ENCODE measurements at places on chromosomes 1 and 21. TPM values are rescaled to one million over a fixed set of nuclear protein-coding genes. Genes with fewer than 3 reads are reported as not detected.

Gene SELE
- 1.5 TPM for total RNA-seq

DNA sequence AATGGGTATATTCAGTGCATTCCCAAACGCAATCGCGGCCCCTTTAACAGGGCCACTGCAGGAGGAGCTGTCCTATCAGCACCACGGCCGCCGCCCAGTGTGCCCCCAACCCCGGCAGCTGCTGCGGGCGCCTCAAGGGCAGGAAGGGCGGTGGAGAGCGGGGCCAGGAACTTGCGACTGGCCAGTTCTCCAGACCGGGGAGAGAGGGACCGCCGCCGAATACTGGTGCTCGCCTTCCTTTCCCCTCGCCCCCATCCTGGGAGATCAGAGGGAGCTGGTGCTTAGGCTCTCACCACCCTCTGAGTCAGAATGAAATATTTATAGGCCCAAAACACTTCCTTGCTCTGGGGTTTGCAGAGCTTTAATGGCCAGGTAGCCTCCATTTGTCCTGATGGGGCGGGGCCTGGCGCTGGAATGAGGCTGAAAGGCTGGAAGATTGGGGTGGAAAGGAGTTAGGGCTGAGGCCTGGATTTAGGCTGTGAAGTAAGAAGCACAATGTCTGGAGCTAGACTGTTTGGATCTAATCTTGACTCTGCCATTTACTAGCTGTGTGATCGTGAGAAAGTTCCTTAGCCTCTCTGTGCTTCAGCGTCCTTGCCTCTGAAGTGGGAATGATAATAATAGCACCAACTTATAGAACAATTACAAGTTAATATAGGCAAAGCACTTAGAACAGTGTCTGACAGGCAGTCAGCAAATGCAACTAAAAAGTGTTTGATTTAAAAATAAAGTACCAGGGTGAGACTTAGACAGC, 75.5 kb downstream of the NAV1 start:
- no peak overlapping the region for H3K4me3 ChIP-seq
- DNase-seq = peak; percentile 69
- peaks cover 9% of the 10 kb centered on the region for H3K4me1 ChIP-seq
- H3K27me3 ChIP-seq = no peaks in the 10 kb centered on the region

DNA sequence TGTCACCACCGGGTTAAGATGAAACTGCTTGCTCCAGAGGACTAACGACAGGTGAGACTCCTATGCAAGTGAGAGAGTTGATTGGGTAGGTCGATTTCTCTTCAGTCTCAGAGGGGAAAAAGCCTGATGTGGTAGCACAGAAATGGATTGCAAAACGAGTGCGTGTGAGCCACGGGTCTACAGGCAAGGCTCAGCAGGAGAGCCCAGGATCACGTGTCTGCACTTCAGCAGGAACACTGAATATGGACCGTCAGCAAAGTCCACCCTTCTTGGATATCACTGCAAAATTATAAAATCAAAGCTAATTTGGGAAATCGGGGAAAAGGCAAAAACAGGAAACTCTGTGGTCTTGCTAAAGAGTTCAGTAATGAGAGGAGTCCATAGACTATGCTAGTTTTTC, 107.7 kb upstream of the ZNF648 start:
- H3K27ac ChIP-seq = no peak overlapping the region
- H3K4me3 ChIP-seq = no peak overlapping the region
- peaks cover 17% of the 10 kb centered on the region for H3K4me1 ChIP-seq
- no peaks in the 10 kb centered on the region for H3K36me3 ChIP-seq
- no peaks in the 10 kb centered on the region for H3K27me3 ChIP-seq

Gene CNR2
- 0.06 TPM for total RNA-seq

- no peaks in the 10 kb centered on the region for H3K4me1 ChIP-seq
- no peak overlapping the region for H3K27ac ChIP-seq
- H3K36me3 ChIP-seq = no peaks in the 10 kb centered on the region
- DNase-seq = no peak
- no peak overlapping the region for H3K4me3 ChIP-seq
Measured at GRCh38 chr1:160800645-160801408, 4.9 kb downstream of the LY9 start.
